Stimulated activated CD4-positive, alpha-beta T cell treated with anti-CD3 and anti-CD28 coated beads, Interleukin-4, amount 100 ng/mL, for 24 hours (primary cell): ENCODE measurements at places on chromosomes 12 and 14.

DNA sequence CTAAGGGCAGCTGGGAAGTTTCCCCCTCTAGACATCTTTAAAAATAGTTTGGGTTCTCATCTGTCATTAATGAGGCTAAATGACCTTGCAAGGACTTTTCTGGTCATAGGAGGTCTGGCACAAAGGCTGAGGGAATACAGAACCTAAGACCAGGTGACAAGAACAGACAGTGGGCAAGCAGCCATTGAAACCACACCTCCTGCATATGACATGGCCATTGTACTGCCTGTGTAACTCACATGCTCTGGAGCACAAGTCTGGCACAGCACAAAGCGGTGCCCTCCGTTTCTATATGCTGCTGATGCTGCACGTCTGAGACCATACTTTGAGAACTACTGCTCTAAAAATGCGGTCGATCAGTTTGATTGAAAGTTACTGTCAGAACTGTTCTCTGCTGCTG, 143.3 kb downstream of the APAF1 start:
- DNase-seq: no peak

GRCh38 chr12:128583453-128583852, 240.3 kb downstream of the SLC15A4 start:
- no peak for DNase-seq

- no peak for DNase-seq
Observed at GRCh38 chr12:126431767-126432166, 1366.5 kb downstream of the AACS start.

- DNase-seq: no peak
Observed at GRCh38 chr12:13045816-13046215, 1.6 kb downstream of the FAM234B start.

- no peak for DNase-seq
Observed at GRCh38 chr14:77470224-77470870, 12.5 kb downstream of the AHSA1 start.

- no peak for DNase-seq
Observed at GRCh38 chr12:131112021-131112420, 158.3 kb downstream of the ADGRD1 start.

- no peak for DNase-seq
Observed at GRCh38 chr14:20682127-20682434, 2.3 kb upstream of the RNASE4 start.

DNA sequence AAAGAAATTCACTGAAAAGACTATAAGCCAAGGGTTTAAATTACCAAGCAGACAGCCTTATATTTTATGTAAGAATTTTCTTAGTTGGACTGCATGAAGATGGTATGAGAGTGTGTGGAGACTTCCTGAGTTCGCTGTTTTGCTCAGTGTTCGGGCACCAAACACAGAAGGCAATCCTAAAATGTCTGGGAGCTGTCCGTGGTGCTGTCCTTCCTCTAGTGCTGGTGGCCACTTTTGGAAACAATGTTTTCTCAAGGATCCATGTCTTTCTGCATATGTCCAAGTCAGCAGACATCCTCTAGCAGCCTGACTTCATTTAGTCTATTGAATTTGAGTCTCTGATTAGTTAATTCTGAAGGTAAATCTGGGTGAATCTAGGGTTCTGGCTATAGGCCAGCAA, 135.8 kb downstream of the SLC8A3 start:
- peak; percentile 6 for DNase-seq

DNA sequence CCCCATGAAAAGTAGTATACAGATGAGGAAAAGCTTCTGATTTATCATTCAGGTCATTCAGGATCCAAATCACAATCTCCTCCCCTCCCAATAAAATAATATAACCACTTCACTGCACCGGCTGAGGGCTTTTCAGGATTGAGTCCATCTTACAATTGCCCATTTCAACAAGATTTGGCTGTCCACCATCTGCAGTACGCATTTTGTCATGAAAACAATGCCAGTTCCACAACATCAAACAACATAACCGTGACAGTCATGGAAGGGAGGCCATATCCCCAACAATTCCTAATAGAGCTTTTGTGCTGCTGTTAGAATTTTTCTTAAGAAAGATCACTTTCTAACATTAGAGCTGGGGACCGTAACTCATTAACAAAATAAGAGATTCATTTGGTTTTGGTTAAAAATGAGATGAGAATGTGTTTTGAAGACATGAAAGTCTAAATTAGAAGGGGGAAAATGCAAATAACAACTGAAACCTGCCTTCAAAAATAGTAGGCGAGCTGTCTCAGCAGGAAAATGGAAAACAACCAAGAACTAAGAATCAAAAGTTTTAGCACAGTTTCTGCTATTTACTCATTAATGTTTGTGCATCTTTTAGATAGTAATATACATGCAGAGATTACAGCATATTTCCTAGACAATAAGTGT, 38.3 kb upstream of the TMTC2 start:
- DNase-seq: no peak

DNA sequence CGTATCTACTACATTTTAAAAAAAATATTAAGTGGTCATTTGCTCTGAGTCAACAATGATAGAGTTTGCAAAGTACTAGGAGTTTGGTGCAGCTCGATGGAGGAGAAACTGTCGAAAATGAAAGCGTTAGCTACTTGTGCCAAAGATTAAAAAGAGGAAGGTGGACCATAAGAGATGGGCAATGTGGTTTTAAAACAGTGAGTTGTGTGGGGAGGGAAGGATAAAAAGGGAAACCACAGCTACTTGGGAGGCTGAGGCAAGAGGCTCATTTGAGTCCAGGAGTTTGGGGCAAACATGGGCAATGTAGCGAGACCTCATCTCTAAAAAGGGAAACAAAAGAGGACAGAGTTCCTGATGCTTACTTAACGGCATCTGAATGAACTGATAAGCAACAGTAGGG, 18.2 kb upstream of the STRAP start:
- DNase-seq: no peak

- no peak for DNase-seq
Observed at GRCh38 chr12:16020031-16020430, 108.9 kb downstream of the DERA start.
